ENCODE measurements at places on chromosomes 1 and 21.
A peak's percentile ranks its signal among the peaks of the same experiment; 100 is the strongest.

- no peak for DNase-seq
These were observed 32.8 kb downstream of the OBSCN start for GRCh38 chr1:228240411-228241240.

GRCh38 chr1:117671781-117672501, 66.1 kb downstream of the TENT5C start:
- DNase-seq: no peak

DNA sequence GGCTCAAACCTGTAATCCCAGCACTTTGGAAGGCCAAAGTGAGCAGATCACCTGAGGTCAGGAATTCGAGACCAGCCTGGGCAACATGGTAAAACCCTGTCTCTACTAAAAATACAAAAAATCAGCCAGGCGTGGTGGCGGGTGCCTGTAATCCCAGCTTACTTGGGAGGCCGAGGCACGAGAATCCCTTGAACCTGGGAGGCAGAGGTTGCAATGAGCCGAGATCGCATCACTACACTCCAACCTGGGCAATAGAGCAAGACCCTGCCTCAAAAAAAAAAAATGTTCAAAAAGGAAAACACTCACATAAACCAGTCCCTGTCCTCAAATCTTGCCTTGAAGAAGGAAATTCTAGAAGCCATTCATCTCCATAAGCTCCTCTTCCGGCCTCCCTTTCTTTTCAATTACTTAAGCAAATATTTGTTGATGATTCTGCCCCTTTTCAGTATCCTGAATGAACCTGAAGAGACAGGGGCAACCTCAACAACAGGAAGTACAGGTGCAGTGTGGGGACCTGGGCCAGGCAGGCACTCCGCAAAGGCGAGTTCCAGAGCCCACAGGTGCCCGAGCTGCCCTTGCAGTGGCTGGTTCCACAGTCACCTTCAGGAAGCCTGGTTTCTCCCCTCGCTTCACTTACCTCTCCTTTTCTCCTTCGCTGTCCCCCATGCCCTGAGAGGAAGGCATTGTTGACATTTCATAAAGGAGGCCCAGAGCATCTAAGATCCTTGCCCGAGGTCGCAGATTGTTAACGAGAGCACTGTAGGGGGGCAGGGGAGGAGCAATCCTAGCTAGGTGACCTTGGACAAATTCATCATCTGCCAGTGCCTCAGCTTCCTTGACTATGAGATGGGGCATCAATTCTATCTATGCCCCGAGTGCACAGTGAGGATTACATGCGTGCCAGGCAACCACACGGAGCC, 8.9 kb upstream of the LEFTY1 start:
- no peak for DNase-seq

- no peak for DNase-seq
These were observed 14.1 kb downstream of the PKN2 start for GRCh38 chr1:88698140-88698539.

DNA sequence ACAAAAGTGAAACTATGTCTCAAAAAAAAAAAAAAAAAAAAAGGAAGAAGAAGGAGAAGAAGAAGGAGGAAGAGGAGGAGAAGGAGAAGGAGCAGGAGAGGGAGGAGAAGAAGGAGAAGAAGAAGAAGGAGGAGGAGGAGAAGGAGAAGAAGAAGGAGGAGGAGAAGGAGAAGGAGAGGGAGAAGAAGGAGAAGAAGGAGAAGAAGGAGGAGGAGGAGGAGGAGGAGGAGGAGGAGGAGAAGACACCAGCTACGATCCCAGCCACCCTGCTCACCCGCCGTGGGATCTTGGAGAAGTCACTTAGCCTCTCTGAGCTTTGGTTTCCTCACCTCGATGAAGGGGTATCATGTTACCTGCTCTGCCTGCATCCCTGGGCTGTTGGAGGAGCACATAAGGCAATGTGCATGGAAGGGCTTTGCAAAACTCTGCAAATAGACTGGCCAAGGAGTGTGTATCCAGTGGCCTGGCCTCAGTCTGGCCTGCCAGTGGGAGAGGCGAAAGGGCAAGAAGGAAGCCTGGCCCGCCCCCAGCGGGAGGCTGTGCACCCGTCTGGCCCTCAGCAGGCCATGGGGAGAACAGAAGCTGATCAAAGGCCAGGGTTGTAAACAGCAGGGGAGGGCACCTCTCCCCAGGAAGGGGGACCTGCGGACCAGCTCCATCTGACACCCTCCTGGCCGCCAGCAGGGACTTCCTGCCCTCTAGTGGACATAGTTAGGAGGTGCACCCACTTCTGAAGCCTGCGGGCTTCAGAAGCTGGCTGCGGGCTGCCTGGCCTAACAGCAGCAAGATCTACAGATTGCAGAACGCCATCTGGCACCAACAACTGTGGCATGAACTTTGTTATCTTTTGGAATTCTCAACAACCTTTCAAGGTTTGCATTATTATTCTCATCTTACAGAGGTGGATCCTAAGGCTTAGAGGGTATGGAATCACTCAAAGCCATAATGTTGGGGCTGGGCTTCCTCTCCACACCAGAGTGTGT, 19.2 kb upstream of the CDK18 start:
- DNase-seq: peak; percentile 91

DNA sequence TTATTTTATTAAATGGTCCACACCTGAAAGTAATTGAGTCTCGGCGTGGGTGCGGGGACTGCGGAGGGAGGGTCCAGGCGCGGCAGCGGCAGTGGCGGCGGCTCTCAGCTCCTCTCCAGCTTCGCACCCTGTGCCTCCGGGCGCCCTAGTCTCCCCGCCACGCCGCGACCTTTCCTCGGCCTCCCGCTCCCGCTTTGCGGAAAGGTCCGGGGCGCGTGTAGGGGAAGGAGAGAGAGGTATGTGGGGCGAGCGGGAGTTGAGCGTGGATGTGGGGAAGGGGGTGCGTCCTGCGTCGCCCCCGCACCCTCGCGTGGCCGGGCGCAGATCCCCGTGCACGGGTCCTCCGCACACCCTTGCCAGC, 13.4 kb upstream of the ALX3 start:
- no peak for DNase-seq

DNA sequence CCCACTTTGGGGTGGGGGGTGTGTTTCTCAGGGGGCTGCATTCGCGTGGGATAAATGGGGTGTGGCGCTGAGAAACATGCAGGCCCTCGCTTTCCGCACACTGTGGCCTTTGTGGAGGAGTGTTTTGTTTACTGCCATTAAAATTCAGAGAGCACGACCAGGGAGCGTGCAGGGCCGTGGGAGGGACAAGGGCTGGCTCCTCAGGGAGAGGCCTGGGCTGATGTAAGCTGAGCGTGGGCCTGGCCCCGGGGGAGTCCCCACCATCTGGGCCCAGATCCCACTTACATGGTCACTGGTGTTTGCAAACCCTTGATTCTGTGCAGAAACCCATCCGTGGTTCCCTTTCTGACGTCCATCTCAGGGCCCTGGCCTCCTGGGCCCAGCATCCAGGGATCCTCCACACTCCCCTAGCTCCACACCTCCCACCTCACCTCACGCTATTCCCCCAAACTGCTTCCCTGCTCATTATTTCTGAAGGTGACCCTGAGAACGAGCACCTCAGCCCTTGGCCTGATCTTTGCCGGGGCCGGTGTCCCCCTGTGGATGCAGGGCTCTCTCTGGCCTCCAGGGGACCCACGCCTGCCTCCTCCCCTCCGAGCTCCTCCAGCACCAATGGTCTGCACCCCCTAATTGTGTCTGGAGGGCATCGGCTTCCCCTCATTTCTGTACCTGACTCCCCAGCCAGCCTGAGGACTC, 92.5 kb upstream of the SIM2 start:
- peak; percentile 19 for DNase-seq

All from frontal cortex (tissue), 4 donors.